ENCODE measurements at places on chromosomes 5 and 9.

GRCh38 chr9:106962615-106963363, 99.8 kb downstream of the ZNF462 start:
- no peaks in the 10 kb centered on the region for H3K36me3 ChIP-seq
- H3K4me3 ChIP-seq = no peak overlapping the region
- H3K4me1 ChIP-seq = no peaks in the 10 kb centered on the region

DNA sequence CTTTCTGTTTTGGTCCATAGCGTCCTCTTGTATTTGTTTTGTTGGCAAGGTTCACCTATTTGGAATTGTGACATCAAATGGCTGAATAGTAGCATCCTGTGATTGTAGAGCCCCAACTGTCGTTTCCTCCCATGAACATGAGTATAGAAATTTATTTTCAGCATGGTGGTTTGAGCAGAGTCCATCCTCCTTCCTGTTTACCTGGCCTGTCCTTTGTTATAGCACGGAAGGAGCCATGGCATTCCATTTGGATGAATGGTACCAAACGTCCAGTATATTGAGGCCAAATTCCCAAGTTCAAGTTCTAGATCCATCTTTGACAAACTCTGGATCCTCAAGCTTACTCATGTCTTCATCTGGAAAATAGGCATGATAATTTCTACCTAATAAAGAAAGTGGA, 16.8 kb downstream of the RASGRF2 start:
- no peak for DNase-seq
- no peaks in the 10 kb centered on the region for H3K4me1 ChIP-seq
- H3K27ac ChIP-seq = no peak overlapping the region
- no peaks in the 10 kb centered on the region for H3K36me3 ChIP-seq
- no peaks in the 10 kb centered on the region for H3K27me3 ChIP-seq

DNA sequence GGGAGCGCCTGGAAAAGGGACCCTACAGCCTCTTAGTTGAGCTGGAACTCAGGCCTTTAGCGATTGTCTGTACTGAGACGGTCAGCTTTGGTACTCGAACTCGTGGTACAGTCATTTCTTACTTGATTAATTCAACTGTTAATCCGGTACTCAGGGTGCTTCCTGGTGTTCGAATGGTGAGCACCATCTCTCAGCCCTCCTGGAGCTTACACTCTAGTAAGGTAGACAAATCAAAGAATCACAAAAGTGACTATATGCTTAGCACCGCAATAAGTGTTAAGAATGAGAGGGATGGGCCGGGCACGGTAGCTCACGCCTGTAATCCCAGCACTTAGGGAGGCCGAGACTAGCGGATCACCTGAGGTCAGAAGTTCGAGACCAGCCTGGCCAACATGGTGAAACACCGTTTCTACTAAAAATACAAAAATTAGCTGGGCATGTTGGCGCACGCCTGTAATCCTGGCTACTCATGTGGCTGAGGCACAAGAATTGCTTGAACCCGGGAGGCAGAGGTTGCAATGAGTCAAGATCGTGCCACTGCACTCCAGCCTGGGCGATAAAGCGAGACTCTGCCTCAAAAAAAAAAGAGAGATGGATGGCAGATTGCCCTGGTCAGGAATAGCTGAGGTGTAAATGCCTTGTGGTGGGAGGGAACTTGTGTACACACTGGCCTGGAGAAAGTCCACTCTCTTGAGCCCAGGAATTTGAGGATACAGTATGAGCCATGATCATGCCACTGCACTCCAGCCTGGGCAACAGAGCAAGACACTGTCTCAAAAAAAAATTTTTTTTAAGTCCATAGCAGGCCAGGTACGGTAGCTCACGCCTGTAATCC, 981 bp downstream of the TCOF1 start:
- H3K4me1 ChIP-seq = peaks cover 9% of the 10 kb centered on the region
- no peak overlapping the region for H3K27ac ChIP-seq
- peaks cover 15% of the 10 kb centered on the region for H3K36me3 ChIP-seq
- no peaks in the 10 kb centered on the region for H3K27me3 ChIP-seq
- peak overlapping the region; percentile 81 for H3K4me3 ChIP-seq

DNA sequence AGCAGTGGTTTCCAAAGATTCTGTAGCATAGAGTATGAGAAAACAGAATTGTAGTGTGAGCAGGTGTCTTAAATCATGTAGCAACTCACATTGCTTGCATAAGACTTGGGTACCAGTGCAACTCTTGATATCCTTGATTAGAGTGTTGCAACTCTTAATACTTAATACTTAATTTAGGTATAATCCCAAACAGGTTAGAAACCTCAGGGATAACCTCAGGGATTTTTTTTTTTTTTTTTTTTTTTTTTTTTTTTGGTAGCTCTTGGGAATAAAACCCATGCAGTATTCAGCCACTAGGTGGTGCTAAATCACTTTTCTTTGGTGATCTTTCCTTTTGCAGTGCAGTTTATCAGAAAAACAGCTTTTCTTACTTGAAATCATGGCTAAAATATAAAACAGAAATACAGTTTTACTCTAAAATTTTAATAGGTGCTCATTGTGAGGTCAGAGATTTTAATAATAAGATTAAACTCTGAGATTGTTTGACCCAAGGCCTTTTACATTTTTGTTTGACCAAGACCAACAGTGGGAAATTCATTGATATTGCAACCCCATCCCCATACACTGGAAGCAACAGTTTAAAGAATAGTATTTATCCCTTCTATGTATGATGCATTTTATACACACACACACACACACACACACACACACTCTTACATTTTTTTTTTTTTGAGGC, 55.3 kb downstream of the ERAP1 start:
- H3K4me1 ChIP-seq = no peaks in the 10 kb centered on the region
- no peak for DNase-seq
- no peak overlapping the region for H3K27ac ChIP-seq
- H3K4me3 ChIP-seq = no peak overlapping the region

GRCh38 chr9:132169672-132170392, 8.0 kb downstream of the NTNG2 start:
- H3K4me1 ChIP-seq = peaks cover 1% of the 10 kb centered on the region
- no peak overlapping the region for H3K4me3 ChIP-seq
- no peak for DNase-seq

Data from thoracic aorta (tissue), 2 donors.